Stimulated activated CD4-positive, alpha-beta T cell treated with anti-CD3 and anti-CD28 coated beads, Interleukin-2, amount 100 ng/mL, for 48 hours (primary cell): ENCODE measurements at places on chromosomes 2 and 18.

GRCh38 chr2:8622199-8622911 lies 59.5 kb upstream of the ID2 start:
- DNase-seq = no peak

GRCh38 chr2:9744256-9745004 lies 98.8 kb upstream of the TAF1B start:
- no peak for DNase-seq

- no peak for DNase-seq
Observed at GRCh38 chr2:118880501-118880900, 33.1 kb upstream of the EN1 start.

DNA sequence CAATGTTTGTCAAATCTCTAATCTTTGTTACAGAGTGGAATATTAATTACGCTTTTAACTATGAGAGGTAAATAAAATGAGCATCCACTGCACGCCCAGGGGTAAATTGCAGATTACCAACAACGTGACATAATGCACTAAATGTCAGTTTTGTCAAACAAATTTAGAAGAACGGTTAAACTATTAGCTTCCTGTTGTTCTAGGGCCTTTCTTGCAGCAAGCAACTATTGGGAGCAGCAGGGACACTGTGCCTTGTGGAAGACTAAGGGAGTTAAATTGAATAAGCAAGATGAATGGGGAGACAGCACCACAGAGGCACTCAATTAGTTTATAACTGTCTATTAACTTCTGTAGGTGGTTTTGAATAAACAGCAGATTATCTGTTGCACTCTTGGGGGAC lies 391.0 kb upstream of the RAB12 start:
- no peak for DNase-seq

DNA sequence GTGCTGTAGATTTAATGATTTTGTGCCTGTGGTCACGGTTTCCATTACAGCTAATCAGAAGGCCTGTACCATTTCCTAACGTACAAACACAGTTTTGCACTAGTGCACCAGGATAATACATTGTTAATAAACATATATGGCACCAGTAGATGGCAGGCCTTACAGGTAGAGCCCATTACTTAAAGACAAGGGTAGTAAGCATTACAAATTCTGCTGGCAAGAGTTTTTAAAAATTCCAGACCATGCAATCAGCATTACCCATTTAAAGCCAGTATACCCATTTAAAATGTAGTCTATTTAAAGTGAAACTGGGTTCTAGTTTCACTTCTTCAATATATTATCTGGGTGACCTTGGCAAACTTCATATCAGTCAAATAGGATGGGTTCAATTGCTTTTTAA lies 224.2 kb downstream of the NUP35 start:
- no peak for DNase-seq

- DNase-seq = no peak
Observed at GRCh38 chr2:229865033-229865432, 56.8 kb downstream of the TRIP12 start.

GRCh38 chr2:10274376-10274775 lies 28.3 kb upstream of the HPCAL1 start:
- no peak for DNase-seq

DNA sequence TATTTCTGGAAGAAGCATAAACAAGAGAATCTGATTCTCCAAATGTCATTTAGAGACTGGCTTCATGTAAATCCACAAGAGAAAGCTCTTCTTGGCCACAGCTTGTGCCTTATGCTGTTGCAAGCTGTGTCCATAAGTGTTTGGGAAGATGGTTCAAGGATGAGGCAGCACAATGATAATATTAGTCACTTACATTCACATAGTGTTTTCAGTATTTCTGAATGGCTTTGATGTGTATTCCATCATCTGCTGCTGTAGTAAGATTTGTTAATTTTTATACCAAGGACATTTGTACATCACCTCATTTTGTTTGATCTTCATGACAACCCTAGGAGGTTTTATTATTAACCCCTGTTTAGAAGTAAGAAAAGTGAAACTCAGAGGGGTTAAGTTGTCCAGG lies 29.9 kb downstream of the CREG2 start:
- DNase-seq = no peak

- no peak for DNase-seq
Observed at GRCh38 chr2:1004398-1004797, 53.7 kb downstream of the SNTG2 start.

GRCh38 chr2:11292464-11293255 lies 51.8 kb downstream of the ROCK2 start:
- DNase-seq = no peak

DNA sequence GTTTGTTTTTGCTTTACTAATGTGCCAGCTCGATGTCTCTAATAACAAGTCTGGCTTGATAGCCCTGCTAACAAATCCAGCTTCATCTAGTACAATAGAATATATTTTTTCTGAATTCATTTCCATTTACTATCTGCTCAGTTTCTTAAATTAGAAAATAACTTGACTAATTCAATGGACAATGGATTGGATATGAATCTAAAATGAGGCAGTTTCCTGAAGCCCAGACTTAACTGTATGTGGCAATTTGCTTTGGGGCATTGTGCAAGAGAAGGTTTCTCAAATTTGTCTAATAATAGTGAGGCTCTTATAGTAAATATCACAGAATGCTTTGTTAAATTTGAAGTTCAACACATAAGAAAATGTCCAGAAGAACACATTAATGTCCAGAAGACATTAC lies 25.8 kb downstream of the CALCRL start:
- DNase-seq = no peak

DNA sequence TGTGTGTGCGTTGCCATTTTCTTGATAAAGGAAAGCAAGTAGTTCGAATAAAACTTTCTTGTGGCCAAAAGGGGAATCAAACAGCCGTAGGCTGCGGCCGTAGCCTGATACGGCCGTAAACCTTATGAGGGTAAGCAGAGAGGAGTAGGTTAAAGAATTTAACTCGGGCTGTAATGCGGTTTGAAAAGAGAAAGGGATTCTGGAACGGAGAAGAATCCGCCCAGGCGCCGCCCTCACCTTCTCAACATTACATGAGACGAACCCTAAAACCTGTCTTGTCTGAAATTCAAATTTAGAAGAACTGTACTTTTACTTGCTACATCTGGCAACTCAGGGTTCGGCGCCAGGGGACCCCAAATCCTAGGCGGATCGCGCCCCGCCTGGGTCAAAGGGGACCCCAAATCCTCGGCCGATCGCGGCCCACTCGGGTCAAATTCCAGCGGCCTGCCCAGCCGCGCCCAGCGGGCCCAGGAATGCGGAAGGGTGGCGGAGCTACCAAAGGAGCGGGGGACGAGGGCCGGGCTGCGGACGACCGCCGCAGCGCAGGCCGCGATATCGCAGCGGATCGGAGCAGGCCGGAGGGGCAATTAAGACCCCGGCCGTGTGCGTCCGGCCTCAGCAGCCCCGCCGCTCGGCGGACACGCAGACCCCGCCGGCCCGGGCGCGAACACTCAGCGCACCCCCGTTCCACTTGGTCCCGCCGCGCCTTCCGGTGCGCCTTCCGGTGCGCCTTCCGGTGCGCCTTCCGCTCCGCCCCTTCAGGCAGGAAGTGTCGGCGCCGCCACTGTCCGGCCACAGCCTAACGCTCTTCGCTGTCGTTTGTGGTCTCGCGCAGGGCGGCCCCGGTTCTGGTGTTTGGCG lies at the start of gene MYL12B:
MYL12B (plus strand) TSS at position 761 of the 861 bp plus-strand sequence. CDS start 10,766 bp downstream, outside the sequence.
- peak; percentile 73 for DNase-seq

- no peak for DNase-seq
Observed at GRCh38 chr18:35750929-35751328, 169.4 kb downstream of the GALNT1 start.

- no peak for DNase-seq
Observed at GRCh38 chr2:232477751-232478510, 9.7 kb downstream of the ECEL1 start.

GRCh38 chr2:147373800-147374422 lies 470.9 kb upstream of the ACVR2A start:
- DNase-seq = no peak

DNA sequence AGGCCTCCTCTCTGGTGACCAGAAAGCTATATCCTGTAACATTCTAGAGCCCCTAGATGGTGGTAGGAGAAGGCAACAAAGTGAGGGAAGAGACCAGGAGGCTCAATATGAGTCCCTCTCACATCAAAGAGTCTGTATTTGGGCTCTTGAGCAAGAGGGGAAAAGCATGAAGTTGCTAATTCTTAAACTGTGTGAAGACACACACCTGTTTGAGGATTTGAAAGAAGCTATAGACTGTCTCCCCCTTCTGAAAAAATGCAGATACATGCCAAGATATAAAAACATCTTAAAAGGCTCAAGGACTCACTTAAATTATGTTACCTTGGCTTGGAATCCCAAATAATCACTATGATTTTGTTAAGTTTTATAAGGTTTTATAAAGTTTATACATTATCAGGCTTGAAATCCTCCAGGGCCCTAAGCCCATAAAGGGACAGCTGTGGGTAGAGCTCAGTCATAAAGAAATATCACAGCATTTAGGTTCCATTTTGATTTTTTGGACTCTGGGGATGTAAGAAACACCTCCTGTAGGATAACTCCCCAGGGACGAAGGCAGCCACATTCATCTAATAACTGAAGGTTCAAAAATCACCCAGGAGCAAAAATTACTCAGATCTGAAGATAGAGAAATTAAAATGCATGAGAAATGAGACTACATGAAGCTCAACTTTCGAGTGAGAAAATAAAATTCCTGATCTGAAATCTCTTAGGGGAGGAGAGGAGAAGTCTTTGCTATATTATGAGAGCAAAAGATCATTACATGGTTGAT lies 136.1 kb upstream of the LGALSL start:
- no peak for DNase-seq

GRCh38 chr2:154813636-154814035 lies 115.1 kb downstream of the KCNJ3 start:
- no peak for DNase-seq

GRCh38 chr2:232889876-232890401 lies 19.9 kb downstream of the SNORC start:
- DNase-seq = no peak
